ENCODE measurements at places on chromosomes 4 and X.

GRCh38 chr4:120144634-120145033 is 78.0 kb upstream of the MAD2L1 start:
- DNase-seq = no peak

- DNase-seq = no peak
These were observed 511.8 kb upstream of the LCORL start for GRCh38 chr4:18533262-18533775.

DNA sequence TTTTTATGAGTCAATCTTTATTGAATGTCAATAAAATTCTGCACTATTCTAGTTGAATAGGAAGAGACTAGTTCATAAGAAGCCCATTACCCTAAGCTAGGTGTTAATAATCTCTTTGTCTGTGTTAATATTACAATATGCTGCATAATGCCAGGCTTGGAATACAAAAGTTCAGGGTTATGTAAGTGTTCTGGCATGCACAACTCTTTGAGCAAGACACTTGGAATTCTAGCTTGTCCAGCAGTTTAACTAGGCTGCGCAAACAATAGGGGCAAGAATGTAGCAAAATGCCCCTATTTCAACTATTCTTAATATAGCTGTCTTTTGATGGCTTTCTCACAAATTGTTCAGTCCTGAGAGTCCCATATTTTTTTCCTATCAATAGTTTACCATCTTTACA is 31.3 kb upstream of the ETNPPL start:
- no peak for DNase-seq

DNA sequence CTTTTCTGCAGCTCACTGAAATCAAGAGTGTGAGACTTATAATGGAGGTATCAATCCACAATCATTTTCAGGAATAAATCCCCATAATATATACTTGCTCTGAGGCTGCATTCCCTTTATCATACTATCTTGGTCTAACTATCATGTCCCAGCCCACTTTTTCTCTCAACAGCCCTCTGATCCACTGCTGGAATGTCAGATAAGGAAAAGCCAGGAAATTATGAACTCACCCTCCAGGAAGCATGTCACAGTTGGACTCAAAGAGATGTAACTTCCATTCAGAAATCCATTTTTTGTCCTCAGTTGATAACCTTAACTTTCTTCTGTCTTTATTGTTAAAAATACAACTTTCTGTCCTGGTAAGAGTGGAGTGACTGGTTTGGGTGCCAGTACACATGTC is 144.9 kb downstream of the PCDH19 start:
- DNase-seq = no peak

GRCh38 chr4:134756421-134756820 is 554.8 kb upstream of the PABPC4L start:
- no peak for DNase-seq

DNA sequence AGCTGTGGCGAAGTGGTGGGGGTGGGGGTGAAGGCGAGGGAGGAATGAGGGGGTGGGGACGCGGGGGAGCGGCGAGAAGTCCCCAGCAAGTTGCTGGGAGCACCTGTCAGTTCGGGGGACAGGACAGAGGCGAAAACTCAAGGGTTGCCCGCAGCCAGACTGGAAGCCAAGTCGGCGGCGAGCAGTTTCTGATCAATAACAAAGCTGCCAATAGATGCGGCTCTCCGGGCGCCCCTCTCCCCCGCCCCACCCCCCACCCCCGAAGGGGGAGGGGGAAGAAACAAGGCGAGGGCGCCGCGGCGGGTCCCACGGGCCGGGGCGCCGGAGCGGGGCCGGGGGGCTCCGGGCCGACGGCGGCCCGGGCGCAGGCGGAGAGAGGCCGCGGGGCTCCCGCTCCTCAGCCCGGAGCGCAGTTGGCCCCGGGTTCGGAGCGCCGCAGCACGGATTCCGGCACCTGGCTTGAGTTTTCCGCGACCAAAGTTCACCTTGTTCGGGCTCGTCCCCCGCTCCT is 379 bp downstream of the PDGFC start:
- no peak for DNase-seq

DNA sequence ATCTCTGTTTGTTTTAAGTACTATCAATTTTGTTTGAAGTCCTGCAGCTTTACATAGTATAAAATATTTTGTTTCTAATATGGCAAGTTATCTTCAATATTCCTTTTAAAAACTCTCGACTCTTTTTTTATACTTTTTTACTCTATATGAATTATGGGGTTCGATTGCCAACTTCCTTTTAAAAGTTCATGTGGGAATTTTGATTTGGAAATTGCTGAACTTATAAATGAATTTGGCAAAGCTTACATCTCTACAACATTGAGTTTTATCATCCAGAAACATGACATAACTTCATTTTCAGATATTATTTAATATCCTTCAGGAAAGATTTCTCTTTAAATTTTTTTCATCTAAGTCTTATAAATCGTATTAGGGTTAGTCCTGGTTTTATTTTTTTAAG is 60.8 kb downstream of the ASB9 start:
- DNase-seq = no peak

DNA sequence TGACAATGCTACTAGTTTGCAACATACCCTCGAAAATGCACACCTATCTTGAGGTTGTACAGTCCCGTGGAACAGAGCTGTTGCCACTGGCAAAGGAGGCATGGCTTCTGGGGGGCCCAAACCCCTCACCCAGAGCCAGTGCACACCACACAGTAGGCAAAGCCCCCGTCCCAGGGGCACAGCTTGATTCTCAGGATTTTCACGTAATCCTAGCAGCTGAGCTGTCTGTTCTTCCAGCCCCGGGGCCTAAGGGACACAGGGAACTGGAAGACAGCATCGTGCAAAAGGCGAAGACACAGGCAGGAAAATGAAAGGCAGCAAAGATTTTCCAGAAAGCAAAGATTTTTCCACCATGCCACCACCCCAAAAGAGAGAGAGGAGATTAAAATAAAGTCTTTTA is 77.2 kb downstream of the JAKMIP1 start:
- DNase-seq = no peak

- no peak for DNase-seq
These were observed 10.0 kb downstream of the CLCN4 start for GRCh38 chrX:10166731-10167151.

DNA sequence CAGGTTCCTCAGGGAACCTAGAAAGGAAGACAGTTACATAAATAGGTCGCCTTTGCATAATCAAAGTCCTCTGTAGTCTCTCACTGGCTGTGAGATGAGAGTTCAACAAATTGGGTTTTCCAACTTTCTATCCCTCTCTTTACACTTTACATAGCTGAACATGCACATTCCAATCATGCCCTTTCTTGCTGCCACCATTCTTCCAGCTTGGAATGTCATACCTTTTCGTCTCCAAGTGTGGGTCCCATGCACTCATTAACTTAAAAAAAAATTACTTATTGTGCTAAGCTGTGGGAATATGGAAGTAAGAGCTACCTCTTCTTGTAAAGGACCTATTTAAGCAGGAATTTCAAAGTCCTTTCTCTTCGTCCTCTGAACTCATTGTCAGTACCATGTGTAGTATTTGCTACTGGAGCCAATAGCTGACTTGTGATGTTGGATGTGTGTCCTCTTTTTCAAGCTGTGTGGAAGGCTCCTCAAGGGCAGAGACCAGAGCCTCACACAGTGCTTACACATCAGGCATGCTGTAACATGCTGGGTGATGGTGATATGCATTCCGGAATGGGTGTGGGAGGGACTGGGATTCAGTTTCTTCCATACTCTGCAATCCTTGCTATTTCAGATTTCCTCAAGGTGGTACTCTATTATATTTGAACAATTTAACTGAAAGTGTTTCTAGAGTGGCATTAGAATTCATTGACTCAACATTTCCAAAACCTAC is 7.1 kb downstream of the ENOPH1 start:
- no peak for DNase-seq

GRCh38 chr4:128517739-128518510 is 230.3 kb upstream of the PGRMC2 start:
- no peak for DNase-seq

DNA sequence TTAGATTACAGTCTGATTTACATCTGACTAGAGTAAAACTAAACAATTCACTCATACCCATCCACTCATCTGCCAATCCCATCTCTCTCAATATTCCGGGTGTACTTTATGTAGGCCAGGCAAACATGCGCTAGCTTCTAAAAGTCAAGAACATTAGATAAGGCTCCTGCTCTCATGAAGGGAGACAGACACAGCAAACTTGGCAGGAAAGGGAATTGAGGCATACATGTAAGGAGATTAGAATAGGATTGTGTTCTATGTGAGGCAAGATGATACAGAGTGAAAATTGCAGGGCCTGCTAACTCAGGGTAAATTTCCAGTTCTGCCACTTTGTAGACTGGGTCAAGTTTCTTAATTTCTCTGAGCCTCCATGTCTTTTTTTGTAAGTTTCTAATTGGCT is 135.8 kb downstream of the CDS1 start:
- no peak for DNase-seq

DNA sequence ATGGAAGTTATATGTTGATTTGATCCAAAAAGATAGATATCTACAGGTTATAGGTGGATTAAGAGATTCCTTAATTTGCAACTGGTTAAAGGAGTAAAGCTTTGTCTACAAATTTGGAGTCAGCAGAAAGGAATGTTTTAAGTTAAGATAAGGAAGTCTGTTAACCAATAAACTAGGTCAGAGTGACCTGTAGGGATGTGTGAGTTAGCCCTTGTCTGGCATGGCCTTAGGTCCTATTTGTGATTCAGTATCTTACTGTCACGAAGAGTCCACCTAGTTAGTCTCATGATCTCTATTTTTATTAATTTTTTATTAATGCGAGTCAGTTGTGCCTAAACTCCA is 230.8 kb downstream of the INPP4B start:
- DNase-seq = no peak

DNA sequence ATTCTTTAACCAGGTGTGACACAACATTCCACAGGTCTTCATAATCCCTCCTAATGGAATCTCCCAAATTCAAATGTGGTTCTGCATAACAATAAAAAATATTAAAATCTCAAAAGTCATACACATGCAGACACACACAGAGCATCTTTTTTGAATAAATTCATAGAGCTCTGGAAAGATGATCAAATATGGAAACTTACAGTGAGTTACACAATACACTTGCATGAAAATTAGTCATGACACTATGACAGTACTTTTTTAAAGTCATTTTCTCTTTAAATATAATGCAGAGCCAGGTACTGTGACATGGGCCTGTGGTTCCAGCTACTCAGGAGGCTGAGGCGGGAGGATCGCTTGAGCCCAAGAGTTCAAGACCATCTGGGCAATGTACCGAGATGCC is 38.9 kb downstream of the DDX60L start:
- DNase-seq = no peak

- DNase-seq = no peak
These were observed 440.0 kb upstream of the IGFBP7 start for GRCh38 chr4:57550198-57550597.

- no peak for DNase-seq
These were observed 206.8 kb downstream of the SMARCA1 start for GRCh38 chrX:129316461-129316860.

GRCh38 chr4:7399440-7400234 is 35.1 kb downstream of the PSAPL1 start:
- DNase-seq = no peak

DNA sequence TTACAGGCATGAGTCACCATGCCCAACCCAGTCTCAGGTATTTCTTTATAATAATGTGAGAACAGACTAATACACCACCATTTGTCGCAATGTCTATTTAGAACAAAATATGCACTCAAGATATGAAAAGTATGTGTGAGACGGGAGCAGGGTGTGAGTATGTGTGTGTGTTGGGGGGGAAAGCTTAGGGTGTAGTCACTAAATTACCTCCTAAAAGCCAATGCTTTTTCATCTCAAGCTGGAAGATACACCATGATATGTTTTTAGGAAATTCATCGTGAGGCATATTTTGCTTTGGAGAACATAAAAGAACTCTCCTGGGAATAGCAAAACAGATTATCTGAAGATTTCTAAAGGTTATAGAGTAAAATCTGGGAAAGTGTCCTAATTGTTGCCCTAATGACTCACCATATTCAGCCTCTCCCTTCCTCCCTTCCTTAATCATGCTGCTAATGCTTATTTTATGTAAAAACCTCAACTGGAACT is 262.7 kb downstream of the PDHA2 start:
- no peak for DNase-seq

GRCh38 chr4:145703850-145704497 is 24.0 kb downstream of the C4orf51 start:
- no peak for DNase-seq

GRCh38 chr4:4480685-4481398 is 61.0 kb downstream of the STX18 start:
- DNase-seq = no peak

GRCh38 chr4:105318486-105318885 is 155.4 kb downstream of the PPA2 start:
- no peak for DNase-seq

GRCh38 chrX:41923978-41924683 is 777 bp upstream of the CASK start:
- DNase-seq = no peak

GRCh38 chrX:19725641-19726040 is 161.8 kb downstream of the SH3KBP1 start:
- no peak for DNase-seq

DNA sequence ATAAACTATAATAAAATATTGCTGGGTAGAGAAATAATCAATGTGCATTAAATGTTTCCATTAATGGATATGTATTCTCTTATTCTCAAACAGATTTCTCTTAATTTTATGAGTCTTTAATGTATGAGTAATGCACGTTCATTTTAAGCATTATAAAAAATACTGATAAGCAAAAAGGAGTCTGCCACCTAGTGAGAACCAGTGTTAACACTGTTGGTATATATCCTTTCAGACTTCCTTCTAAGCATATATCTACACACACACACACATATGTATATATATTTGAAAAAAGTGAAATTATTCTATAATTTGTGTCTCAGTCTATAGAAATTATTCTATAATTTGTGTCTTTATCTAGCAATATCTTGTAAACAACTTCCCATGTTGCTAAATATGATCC is 49.9 kb upstream of the MTMR1 start:
- DNase-seq = no peak

- no peak for DNase-seq
These were observed 73.3 kb downstream of the FIP1L1 start for GRCh38 chr4:53450773-53451172.

DNA sequence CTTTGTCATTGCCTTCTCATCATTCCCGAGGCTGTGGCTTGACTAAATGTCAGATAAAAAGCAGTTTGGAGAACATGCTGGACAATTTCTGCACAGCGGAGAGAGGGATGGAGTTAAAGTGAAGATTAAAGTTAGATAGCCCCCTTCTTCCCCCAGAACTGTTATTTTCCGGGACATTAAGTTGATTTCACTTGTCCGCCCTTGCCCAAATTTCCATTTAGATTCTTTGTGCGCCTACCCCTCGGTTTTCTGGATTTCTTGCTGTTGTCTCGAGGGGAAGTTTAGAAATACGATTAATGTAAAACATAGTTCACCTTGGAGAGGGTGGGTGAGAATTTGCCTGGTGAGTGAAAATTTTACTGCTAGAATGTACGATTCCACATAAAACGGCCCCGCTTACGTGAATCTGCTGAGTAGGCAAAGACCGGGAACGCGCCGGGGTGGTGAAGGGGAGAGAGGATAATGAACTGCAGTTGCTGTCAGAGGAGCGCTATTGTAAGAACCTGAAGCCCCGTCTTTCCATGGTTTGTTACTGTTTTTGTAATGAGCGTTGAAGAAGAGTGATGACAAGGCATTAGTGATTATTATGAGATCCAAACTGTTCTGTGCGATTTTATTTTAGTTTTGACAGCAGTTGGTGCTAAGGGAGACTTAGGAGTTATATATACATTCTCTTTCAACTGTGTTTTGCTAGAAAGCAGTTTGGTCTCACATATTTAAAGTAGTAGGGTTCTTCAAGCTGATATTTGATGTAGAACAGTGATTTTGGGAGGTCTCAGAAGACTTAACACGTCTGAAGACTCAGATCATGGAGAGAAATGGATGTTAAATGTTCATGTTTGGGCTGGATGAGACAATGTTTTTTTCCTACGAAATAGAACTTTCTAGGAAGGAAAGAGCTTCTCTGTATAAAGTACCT is 73.0 kb downstream of the AFF1 start:
- DNase-seq = no peak
